ENCODE measurements at places on chromosomes 12 and 14.

- DNase-seq, result peak; percentile 72
These were observed 4.4 kb downstream of the XRCC3 start for GRCh38 chr14:103710771-103711377.

GRCh38 chr12:89194683-89195082 lies 157.6 kb downstream of the DUSP6 start:
- DNase-seq, result no peak

DNA sequence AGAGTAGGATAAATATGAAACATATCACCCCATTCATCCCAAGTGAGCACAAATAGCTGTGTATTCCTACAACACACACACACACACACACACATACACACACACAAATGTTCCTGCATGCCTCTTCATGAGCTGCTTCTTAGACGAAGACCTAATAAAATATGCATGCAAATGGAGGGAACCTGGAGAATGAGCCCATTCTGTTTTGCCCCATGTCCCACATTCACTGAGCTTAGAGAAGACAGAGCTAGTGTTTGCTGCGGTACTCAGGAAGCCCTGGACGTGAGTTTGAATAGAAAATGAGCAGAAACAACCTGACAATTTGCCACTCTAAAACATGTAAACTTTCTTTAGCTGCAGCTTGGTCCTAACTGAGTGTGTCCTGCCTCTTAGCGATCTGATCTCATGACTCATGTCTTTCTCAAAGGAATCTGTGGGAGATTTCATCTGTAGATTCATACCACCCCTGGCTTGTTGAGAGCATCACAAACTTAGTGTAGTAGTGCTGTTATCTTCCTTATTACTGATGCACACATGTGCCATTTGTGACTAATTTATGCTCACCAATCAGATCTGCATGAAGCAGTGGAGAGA lies 86.8 kb downstream of the ITPR2 start:
- no peak for DNase-seq

- no peak for DNase-seq
These were observed 119.5 kb upstream of the WSCD2 start for GRCh38 chr12:108009442-108010070.

DNA sequence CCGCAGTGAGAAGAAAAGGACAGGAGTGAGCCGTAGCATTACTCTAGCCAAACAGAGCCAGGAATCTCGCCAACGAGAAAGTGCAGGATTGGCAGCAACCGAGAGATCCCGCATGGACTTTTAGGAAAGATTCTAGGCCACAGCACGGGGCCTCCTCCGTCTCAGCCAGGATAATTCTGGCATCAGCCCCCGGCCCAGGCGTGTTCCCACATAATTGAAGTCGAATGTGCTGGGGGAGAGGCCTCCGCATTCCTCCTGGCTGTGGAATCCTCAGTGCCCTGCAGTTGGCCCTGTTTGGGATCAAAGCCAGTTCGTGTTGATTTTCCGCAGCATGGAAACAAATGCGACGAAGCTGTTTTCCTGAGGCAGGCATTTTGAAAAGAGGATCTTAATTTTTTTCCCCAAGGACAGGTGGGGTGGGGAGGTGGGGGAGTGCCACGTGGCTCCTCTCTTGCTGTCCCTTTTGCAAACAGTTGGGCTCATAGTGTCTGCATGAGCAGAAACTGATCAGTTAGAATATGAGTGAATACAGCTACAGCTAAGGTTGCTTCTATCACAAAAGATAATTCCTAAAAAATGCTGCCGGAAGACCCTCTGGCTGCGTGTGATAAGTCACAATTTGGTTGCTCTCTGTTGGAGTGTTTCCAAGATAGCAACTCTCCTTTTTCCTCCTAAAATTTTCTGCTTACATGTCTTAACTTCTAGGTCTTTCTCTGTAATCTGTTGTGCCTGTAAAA lies 37.3 kb upstream of the ATXN2 start:
- DNase-seq, result no peak

- DNase-seq, result no peak
These were observed 201.2 kb downstream of the ANO4 start for GRCh38 chr12:100995771-100996170.

DNA sequence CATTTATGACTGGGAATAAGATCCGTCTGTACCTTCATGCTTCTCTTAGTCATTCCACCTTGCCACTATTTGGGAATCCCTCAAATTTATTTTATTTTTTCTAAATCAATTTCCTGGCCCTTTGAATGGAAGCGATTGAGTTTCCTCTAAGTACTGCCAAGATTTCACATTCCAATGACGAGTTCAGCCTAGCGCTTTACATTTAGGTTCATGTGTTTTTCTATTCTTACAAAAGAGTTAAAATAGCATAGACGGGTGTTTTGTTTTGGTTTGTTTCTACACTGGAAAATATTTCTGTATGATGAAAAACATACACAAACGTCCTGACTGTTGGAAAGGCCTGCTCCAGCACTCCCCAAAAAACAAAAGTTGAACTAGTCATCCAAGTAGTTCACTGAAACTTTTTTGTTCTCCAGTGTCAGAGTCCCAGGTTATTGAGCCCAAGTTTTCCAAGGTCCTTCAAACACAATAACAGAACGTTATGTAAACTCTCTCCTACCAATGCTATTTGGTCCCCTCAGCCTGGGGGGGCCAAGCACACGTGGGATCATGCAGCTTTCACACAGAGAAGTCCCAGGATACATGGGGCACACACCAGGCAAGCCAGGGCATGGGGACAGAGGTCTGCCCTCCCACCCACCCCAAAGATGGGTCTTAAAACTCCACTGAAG lies 74.8 kb upstream of the FOXN3 start:
- DNase-seq, result no peak

All from NCI-H748 treated with DMSO at 0.1 percent for 48 hours (cell line).